ENCODE measurements at places on chromosomes 6 and 20.

- no peak for DNase-seq
Observed at GRCh38 chr20:15146948-15147347, 809.5 kb upstream of the FLRT3 start.

DNA sequence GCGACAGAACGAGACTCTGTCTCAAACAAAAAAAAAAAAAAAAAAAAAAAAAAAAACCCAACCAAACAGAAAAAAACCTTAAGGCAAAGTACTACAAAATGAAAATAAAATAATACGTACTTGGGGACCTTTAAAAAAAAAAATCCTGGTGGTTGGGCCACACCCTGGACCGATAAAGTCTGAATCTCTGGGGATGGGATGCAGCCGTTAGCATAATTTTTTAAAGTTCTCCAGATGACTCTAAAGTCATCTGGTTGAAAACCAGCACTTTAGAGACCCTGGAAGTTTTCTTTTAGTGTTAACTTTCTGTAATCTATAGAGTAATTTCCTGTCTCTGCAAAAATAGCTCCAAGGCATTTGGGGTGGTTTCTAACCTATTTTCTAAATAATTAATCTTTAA lies 142.9 kb upstream of the SALL4 start:
- DNase-seq, result no peak

- DNase-seq, result no peak
Observed at GRCh38 chr20:2042400-2042799, 48.5 kb upstream of the PDYN start.

DNA sequence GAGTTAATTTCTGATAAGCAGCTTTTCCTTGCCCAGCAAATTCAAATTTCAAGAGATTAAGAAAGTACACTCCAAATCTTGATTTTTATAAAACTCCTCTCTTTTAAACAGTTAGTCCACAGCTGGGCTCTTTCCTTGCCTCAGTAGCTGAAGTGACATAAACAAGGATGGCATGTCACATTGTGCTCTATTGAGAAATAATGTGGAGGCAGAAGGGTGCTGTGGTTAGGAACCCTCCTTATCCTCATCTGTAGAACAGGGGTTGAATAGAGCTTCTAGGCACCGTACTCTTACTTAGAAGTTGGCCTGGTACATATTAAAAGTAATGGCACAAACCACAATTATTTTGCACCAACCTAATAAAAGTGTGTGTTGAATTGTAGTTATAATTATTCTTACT lies 70.3 kb downstream of the RSPO3 start:
- DNase-seq, result no peak

GRCh38 chr6:20652299-20653084 lies 118.2 kb downstream of the CDKAL1 start:
- DNase-seq, result no peak

- no peak for DNase-seq
Observed at GRCh38 chr20:11083841-11084240, 410.0 kb upstream of the JAG1 start.

DNA sequence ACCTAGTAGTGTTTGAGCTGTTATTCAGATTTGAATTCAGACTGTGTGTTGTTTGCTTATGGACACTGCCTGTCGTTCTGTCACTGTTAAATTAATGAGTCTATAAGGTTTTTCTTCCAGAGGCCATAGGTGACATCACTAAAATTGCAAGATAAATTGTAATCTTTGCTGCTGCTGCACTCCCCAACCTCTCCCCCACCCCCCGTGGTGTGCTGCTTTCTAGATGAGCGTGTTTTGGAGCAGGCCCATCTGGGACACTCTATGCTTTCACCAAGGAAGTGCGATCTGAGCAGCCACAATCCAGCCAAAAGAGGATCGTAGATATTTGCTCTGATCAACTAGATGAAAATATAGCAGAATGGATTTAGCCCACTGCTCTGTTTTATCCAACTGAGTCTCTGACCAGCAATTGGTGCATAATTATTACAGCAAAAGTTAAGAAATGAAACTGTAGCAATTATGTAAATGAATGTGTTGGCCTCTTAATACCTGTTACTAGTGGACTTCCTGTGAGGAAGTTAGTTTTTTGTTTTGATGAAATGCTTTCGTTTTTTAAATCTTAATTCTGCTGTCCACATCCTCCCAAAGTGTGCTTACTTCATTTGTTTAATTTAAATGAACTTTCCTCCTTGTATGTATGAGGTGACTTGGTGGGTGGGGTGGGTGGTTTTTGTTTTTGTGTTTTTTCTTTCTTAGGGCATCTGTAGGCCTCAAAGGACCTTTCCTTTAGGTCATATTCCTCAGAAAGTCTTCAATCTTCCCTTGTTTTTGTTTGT lies 58.1 kb downstream of the RPRD1B start:
- DNase-seq, result no peak

DNA sequence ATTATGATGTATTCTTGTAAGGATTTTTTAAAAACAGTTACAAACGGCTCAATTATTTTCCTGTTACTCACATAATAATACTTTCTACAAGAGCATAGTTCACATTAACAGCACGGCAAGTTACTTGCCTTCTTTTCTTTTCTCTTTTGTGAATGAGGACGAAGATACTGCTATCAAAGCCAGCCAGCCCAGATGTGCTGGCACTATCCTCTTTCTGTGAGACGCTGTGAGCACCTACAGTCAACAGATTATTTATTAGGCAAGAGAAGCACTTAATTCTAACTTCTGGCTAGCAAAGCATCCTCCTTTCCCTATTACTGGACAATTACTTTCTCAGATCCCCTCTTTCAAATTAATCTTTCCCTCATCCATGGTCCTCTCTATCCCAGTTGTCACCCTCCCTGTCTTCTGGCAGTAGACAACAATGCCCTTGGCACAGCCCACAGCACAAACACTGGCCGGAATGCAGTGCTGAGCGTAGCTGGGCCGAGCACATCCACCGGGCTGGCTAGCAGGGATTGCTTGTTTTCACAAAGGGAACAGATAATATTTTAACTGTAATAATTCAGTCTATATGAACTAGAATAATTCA lies 262.1 kb downstream of the FOXC1 start:
- DNase-seq, result no peak

GRCh38 chr20:47187450-47188195 lies 168.9 kb downstream of the ZMYND8 start:
- DNase-seq, result no peak

- DNase-seq, result no peak
Observed at GRCh38 chr6:65289491-65289890, 417.5 kb downstream of the EYS start.

- peak; percentile 40 for DNase-seq
Observed at GRCh38 chr20:13261460-13262301, 40.6 kb downstream of the ISM1 start.

DNA sequence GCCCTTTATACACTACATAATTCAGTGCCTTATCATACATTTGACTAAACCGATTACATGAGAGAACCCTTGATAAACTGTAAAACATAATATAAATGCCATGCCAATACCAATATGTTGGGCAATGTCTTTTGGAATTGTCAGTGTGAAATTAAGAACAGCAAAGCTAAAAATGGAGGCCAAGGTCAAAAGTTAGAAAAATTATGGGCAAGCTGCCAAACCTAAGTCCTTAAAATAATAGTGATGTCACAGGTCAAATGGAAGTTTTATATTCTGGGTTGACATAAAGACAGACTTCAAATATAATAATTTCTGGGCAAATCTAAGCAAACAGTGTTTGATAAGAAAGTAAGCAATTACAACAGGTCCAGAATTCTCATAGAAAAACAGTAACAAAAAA lies 696.7 kb downstream of the RNF144B start:
- DNase-seq, result no peak

DNA sequence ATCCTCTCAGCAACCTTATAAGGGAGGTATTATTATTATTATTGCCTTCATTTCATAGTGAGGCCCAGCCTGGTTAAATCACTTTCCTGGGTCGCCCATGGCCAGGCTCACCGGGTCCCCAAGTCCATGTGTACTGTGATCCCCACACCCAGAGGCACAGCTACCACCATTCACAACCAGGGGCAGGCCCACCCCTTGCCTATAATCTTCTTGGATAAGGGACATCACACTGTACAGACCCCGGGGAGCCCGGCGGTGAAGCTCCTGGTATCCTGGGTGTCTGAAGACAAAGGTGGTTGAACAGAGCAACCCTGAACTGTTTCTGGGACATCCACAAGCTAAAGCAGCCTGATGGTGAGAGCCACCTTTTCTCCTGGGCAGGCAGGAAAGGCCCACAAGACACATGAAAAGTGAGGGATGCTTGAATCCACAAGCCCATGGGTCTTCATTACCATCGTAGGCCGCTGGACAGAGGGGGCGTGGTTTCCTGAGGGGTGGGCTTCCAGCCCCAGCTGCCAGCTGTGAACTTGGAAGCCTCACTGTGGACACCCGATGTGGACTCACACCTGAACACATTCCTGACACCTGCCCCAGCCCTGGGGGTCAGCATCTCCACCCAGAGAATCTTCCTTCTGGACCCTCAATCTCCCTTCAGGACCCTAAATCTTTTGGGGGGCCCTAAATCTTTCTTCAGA lies 185.5 kb upstream of the PMEPA1 start:
- DNase-seq, result no peak

- no peak for DNase-seq
Observed at GRCh38 chr6:111683157-111683556, 77.5 kb upstream of the TRAF3IP2 start.

- no peak for DNase-seq
Observed at GRCh38 chr20:63627751-63628245, 897 bp upstream of the GMEB2 start.
